ENCODE measurements at places on chromosomes 7 and 10.

GRCh38 chr7:94344826-94345225 is 49.9 kb upstream of the COL1A2 start:
- no peak for DNase-seq

- no peak for DNase-seq
Observed at GRCh38 chr10:75283078-75283670, 47.4 kb upstream of the COMTD1 start.

DNA sequence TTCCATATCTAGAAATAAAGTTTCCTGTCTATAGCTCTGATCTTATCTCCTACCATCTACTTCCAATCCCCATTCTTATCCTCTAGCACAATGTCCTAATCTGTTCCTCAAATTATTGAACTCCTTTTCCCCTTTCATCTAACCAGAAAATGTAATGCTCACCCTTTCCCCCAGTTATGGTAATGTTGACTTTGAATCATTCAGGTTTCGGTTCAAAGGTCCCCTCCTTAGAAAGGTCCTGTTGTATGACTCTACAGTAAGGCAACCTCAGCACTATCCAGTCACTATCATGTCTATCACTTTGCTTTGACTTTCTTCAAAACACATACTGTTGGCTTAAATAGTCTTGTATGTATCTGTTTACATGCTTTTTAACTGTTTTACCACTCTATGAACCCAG is 264.2 kb upstream of the PCDH15 start:
- DNase-seq, result no peak

- DNase-seq, result no peak
Observed at GRCh38 chr7:74097937-74098614, 14.5 kb downstream of the LIMK1 start.

DNA sequence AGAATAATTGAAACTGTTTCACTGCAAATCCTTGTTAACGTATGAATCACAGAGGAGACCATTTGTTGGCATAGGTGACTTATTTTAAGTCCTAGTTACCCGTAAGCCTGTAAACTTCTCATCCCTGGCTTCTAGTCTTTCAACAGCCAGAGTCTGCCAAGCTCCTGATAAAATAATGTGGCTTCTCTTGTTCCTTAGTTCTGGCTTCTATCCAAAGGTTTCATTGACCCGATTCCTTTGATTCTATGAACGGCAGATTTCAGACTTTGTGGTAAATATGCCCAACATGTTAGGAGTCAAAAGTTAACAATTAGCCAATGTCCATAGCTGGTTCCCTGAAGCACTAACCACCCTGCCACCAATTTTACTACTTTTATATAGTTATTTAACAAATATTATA is 23.3 kb downstream of the DNAH11 start:
- DNase-seq, result no peak

GRCh38 chr7:82429408-82429807 is 14.2 kb downstream of the CACNA2D1 start:
- no peak for DNase-seq

DNA sequence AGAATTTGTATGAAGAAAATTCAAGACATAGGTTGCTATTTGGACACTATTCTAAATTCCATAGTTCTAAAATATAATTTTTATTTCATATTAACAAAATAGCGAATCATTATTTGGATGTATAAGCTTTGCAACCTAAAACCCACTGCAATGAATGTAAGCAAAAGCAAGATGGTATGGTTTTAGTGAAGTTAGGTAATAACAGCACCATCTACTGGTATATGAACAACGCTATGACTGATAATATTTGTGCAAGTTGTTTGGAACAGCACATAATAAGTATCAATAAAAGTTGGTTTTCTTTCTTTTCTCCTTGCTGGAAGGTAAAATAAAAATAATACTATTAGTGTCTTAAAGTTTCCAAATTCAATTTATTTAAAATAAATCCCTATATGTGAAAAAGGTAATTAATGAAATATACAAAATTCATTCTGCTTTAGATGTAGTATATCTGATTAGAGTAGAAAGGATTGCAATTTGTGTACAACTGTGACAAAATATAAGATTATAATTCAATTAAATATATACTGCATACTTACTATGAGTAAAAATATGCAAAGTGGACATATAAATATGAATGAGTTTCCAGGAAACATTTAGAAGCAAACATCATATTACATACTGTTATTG is 79.0 kb upstream of the LSM8 start:
- no peak for DNase-seq

DNA sequence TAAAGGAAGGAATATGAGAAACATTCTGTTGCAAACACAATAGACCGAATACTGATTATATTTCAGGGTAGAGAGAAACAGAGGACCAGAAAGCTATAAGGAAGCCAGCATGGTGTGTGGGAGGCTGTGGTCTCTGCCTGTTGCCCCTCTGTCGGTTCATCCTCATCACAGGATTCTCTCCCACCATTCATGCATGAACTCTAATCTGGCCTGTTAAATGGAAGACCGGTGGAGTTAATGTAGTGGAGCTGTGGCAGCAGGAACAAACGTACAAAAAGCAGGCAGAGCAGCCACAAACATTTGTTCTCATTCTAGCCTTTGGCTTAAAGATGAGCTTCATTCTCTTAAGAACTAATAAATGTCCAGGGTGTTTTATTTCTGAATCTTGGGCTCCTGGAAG is 902.4 kb downstream of the LRMDA start:
- DNase-seq, result no peak
